ENCODE measurements at places on chromosomes 4 and X. TPM values are rescaled to one million over a fixed set of nuclear protein-coding genes. Genes with fewer than 3 reads are reported as not detected.

DNA sequence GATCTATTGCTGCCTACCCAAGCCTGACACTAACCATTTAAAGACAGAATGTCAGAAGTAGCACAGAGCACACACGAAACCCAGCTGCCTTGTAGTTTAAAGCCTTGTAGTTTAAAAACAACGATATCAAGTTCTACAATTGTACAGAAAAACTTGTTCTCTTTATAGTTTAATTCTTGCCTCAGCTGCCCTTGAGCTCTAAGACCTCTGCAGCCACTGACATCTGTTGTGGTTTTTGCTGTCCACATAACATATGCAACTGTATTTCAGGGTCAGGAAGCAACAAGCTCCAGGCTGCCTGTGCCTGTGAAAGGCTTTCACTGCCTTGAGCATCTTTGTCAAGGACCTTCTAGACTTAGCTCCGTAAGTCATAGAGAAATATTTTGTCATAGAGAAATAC lies 227.2 kb downstream of the SPCS3 start:
- H3K27me3 ChIP-seq: no peaks in the 10 kb centered on the region
- DNase-seq: no peak
- H3K4me3 ChIP-seq: no peak overlapping the region
- no peak overlapping the region for H3K27ac ChIP-seq
- H3K4me1 ChIP-seq: no peaks in the 10 kb centered on the region
- no peaks in the 10 kb centered on the region for H3K36me3 ChIP-seq

DNA sequence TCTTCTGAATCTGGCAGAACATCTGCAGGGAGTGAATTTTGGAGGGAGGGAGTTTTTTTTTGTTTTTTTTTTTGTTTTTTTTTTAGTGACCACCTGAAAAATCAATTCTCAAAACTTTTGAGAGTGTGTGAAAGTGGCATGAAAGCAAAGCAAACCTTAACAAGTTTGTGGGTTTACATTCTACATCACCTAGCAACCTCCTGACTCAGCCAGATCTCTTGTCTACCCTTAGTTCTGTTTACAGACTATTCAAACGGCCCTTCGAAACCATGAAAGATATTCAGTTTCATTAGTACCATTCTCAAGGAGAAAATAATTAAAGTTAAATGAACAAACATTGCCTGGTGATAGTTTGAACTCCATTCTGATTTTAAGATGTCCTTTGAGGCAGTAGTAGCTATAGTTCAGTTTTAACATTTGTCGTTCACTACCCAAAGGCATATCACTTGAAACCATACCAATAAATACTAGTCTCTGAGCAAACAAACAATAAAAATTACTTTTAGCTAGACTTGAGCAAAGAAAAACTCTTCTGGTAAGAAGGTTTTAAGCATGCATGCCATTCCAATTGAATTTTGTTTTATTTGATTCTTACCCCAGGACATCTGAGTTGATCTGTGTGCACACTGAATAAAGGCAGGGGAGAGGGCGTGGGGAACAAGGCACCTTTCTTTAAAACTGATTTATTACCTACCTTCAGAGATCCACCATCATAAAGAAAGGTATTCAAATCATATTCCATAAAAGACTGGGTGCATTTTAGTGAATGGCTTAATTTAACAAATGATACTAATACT lies 137.7 kb downstream of the ARX start:
- no peaks in the 10 kb centered on the region for H3K36me3 ChIP-seq
- DNase-seq: no peak
- peaks cover 19% of the 10 kb centered on the region for H3K4me1 ChIP-seq
- no peak overlapping the region for H3K27ac ChIP-seq

DNA sequence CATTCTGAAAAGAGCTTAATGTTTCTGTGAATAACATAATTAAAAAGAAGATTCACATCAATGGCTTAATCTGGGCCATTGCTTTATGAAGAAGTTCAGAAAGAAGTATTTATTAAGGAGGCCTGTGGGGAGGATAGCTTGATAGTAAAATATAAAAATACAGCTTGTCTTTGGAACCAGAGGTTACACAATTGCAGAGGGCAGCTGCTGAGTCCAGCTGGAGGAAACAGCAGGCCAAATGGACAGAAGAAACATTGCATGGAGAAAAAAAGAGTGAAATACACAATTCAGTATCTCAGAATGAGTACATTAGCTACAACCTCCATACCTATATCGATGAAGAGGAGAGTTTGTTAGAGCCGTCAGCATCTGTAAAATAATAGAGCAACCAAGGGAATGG lies 148.0 kb upstream of the NPY2R start:
- no peaks in the 10 kb centered on the region for H3K27me3 ChIP-seq
- no peaks in the 10 kb centered on the region for H3K36me3 ChIP-seq
- DNase-seq: no peak
- no peak overlapping the region for H3K4me3 ChIP-seq

GCNA gene
- 1.0 TPM for total RNA-seq

KDR gene
- total RNA-seq: 87.2 TPM
